ENCODE measurements at places on chromosomes 11 and 22.

- peak; percentile 81 for DNase-seq
Observed at GRCh38 chr11:125938418-125938817, 7.4 kb upstream of the VSIG10L2 start.

DNA sequence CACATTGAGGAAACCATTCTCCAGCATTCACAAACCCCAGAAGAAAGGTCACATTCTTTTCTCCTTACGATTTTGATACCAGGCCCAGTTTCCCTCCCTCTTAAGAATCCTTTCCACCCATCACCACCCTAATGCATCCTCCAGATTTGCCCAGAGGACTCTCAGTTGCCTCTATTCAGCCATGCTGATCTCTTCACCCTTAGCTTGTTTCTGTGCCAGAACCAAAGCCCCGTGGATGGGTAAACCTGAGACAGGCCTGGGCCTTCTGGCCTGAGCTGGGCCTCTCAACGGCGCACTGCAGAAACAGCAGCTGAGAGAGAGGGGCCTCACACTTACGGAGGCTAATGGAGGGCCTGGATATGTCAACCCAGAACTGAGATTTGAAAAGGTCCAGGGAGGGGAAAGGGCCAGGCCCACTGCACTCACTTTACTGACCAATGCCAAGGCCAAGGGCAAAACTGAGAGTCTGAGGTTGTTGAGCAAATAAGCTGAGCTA is 32.2 kb upstream of the OAF start:
- no peak for DNase-seq

GRCh38 chr11:1272531-1272930 is 36.9 kb downstream of the TOLLIP start:
- no peak for DNase-seq

DNA sequence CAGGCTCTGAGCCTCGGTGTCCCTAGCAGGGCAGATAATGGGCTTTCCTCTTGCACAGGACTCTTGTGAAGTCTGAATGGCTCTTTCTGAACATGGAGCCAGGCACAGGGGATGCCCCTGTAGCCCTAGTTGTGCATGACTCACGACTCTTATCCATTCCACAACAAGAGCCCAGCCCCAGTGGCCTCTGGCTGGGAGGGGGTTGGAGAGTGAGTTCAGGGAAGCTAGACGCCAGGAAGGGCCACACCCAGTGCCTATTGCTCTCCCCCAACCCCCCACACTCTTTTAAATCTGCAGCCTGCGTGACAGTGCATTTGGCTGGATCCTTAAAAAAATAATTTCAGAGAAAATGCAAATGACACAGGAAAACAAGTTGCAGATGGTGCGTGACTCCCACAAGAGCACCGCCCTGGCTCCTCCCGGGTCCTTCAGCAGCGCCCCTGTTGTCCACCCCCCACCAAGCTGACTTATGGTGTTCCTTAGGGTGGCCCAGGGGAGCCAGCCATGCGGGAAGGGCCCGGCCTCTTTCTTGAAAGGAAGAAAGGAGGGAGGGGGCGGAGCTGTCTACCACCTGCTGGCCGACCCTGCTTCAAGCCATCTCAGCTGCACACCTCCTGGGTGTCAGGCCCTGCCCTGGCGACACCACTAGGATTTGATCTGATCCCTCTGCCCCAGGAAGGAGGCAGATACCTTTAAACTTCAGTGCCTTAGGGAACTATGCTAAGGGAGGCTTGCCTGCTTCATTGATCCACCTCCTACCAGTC is 74.7 kb downstream of the MN1 start:
- DNase-seq, result no peak

DNA sequence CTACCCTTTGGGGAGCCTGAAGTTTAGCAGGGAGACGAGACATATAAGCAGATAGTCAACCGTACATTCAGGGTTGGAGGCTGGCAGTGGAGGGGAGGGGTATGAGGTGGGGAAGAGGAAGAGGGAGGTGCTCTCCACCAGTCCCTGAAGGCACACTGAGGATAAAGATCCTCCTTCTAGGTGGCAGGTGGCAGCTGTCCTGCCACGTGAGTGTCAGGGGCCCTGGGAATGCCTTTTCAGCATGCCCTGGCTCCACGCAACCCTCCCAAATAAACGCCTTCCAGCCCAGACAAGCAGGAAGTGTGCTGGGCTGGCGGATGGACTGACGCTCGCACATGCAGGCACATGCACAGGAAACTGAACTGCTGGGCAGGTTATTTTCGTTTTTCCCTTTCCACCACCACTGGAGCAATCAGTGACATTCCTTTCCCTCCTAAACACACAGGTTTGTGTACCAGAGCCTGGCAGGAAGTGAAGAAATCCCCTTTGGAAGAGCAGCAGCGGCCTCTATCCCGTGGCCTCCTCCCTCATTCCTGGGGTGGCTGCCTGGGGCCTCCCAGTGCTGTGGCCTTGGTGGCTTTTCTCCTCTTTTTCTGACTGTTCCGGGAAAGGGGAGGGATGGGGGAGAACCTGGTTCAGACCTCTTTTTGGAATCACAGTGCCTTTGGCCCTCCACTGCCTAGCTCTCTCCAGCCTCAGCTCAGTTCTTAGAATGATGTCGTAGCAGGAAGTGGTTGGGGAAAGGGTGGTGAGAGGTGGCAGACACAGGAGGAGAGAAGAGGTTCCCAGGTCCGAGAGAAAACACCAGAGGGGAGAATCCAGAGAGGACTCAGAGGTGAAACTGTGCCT is 157.0 kb upstream of the TIMP3 start:
- DNase-seq, result no peak

- DNase-seq, result no peak
Observed at GRCh38 chr11:44785856-44786607, 59.3 kb downstream of the TSPAN18 start.

DNA sequence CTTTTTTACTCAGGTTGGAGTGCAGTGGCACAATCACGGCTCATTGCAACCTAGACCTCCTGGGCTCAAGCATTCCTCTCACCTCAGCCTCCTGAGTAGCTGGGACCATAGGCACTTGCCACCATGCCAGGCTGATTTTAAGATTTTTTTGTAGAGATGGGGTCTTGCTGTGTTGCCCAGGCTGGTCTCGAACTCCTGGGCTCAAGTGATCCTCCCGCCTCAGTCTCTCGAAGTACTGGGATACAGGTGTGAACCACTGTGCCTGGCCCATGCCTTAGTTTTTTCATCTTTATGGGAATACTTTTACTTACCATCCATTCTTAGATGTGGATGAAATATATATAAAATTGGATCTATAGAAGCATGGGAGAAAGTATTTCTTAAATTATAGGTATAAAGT is 5.2 kb downstream of the PACS1 start:
- no peak for DNase-seq

DNA sequence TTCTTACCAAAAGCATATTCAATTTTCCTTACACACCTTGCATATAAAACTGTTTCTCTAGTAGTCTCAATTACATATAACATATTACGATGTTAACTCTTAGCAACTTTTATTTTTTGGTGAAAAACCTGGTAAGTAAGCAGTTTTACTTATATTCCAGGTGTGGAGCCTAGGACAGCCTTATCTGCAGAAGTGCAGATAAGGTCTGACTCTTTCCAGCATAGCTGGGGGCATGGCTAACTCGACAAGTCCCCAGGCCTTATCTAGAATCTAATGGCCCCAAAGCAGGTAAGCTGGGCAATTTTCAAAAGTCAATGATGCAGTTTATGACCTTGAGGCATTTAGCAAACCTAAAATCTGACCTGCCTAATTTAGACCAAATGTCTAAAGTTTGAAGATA is 4.2 kb upstream of the C1QTNF6 start:
- no peak for DNase-seq

GRCh38 chr11:19551457-19551856 is 161.2 kb upstream of the NAV2 start:
- no peak for DNase-seq

DNA sequence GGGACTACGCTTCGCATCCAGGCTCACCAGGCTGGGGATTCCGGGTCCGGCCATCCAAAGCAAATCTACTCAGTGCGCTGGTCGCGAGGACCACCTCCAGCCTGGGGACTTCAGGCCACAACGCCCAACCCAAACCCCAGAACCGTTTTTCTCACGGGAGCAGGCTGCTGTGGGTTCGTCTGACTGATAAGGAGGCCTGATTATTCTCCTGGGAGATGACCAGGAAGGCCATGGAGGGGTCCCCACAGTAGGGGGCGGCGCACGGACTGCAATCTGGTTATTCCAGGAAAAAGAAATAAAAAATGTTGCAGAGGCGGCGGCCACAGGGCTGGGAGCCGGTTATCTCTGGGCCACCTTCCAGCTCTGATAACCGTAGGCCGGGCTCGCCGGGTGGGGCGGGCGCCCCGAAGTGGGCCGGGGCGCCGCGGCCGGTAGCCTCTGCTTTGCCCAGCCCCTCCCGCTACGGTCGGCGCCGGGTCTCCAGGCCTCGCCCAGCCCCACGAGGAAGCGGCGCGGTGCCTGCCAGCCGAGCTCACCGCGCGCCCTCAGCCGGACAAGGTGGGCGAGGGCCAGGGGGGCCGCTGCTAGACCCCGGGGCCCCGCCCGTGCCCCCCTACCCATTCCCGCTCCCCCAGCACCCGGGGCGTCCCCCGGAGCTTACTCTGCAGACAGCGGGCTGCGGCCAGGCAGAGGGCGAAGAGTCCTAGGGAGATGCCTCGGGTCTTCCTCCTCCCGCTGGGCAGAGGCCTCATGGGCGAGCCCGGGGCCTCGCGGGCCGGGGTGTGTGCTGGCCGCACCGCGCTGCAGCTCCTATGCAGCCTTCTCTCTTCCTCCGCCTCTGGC is 446 bp downstream of the VSTM5 start:
- no peak for DNase-seq

GRCh38 chr11:82775736-82776346 is 42.2 kb upstream of the FAM181B start:
- DNase-seq, result no peak

DNA sequence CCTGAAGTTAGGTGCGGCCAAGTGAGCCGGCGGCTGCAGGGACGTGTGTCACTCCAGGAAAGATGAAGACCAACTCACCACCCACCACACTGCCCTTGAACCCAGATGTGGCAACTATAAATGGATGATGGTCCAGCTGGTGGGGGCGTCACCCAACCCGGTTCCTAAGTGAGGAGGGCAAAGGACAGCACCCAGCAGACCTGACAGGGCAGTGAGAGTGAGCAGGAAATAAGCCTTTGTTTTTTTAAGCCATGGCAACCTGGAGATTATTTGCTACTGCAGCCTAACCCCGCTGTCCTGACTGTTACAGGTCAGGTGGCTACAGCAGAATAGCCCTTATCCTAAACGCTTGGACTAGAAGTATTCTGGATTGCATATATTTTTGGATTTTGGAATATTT is 228.9 kb downstream of the CTTN start:
- DNase-seq, result no peak

DNA sequence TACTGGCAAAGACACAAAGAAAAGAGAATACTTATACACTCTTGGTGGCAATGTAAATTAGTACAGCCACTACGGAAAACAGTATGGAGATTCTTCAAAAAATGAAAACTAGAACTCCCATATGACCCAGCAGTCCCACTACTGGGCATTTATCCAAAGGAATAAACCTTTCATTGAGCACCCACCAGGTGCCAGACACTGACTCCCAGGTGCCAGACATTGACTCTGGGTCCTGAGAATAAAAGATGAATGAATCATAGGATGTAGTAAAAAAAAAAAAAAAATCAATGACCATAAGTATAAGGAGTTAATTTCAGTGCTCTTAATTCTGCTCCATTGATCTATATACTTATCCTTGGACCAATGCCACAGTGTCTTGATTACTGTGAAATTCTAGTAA is 28.2 kb downstream of the HEPHL1 start:
- no peak for DNase-seq

DNA sequence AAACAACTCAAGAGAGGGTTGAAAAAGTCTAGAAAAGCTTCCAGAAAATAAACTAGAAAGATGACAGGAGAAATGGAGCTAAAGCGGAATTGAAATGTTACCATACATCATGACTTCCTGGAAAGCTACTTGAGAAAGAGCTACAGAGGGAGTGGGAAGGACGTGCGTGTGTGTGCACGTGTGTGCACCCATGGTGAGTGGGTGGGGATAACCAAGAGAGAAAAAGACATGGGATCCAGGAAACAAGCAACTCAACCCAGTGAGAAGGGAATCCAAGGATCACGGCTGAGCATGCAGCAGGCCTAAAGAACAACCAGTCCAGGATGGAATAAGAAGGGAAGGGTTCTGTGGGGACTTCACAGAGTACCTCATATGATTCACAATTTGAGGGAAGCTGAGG is 21.6 kb downstream of the APOL1 start:
- no peak for DNase-seq
